ENCODE measurements at places on chromosomes 16 and 17.

- no peak for DNase-seq
Measured at GRCh38 chr16:64180136-64180900, 941.5 kb downstream of the CDH11 start.

- no peak for DNase-seq
Measured at GRCh38 chr16:2195322-2196161, 863 bp downstream of the CASKIN1 start.

GRCh38 chr17:31405890-31406371 lies 14.5 kb downstream of the RAB11FIP4 start:
- no peak for DNase-seq

- DNase-seq, result no peak
Measured at GRCh38 chr17:19382531-19383444, 4.2 kb downstream of the MFAP4 start.

DNA sequence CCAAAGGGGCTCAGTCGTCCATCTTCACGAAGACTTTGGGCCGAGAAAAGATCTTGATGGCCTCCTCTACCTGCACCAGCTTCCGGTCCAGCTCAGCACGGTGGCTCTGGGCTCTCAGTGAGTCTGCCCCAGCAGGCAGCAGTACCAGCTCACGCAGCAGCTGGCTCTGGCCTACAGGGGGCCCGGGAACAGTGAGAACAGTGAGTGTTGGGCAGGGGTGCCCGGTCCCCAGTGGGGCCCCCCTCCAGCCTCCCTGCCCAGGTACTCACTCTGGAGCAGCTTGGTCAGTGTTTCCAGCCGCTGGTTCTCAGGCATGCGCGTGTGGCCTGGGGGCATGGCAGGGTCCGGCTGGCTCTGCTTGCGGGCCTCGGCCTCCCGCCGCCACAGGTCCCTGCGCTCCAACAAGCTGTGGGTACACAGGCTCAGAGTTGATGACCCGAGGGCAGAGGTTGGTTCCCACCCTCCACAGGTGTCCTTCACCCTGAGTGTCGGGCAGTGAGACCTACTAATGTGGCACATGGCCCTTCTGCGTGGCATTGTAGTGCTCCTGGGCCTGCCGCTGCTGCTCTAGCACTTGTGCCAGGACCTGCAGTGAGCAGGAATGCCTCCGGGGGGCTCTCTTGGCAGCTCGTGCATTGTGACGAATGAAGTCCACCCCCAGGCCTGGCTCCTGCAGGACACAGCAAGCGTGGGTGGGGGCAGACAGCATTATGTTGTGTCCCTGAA lies 2.6 kb downstream of the PARD6A start:
- no peak for DNase-seq

DNA sequence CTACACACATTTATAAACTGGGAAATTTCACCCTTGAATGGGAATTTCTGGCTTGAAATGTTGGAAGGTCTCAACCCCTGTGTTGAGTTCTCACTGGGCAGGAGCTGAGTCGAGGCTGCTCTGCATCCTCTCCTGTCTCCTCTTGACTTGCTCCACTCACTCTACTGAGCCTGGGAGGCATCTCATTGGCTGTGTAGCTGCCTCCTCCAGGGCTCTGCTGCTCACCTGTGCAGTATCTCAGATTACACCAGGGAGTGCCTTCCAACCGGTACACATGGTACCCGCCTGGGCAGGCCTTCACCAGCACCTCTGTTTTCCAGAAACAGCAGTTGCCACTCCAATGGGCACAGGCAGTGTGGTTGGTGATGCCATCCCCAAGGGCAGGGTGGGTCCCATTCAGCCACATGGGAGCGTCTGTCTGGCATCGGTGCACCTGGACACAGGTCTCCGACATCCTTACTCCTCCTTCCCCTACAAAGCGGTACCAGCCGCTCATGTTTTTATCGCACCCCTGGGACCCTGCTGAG lies 3.7 kb downstream of the GP2 start:
- DNase-seq, result no peak

- DNase-seq, result no peak
Measured at GRCh38 chr16:89641458-89642119, 15.9 kb downstream of the CHMP1A start.

- DNase-seq, result no peak
Measured at GRCh38 chr17:62680541-62681052, 53.1 kb downstream of the MRC2 start.

GRCh38 chr16:14325502-14326401 lies 254.6 kb downstream of the MRTFB start:
- no peak for DNase-seq

DNA sequence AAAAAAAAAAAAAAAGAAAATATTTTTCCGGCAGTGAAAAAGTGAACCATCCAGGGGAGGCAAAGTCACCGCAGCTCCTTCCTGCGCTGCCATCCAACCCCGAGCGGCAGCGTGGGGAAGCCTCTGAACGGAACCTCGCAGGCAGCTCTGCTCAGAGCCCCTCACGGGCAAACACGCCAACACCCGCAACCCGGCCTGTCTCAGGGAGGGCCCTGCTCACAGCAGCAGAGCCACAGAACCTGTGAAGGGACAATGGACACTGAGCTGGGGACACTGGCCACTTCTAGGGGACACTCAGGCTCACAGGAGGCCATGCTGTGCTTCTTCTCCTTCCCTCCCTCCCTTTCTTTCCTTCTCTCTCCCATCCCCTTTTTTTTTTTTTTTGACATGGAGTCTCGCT lies 21.4 kb upstream of the APRT start:
- DNase-seq, result no peak

- DNase-seq, result no peak
Measured at GRCh38 chr17:31674305-31674704, 184.7 kb downstream of the COPRS start.

GRCh38 chr16:88289968-88290401 lies 92.8 kb upstream of the ZNF469 start:
- no peak for DNase-seq

All from stimulated activated CD4-positive, alpha-beta T cell treated with anti-CD3 and anti-CD28 coated beads, TNF-alpha, amount 100 ng/mL, for 24 hours (primary cell).